ENCODE measurements at places on chromosomes 12 and 14.

- peak; percentile 84 for DNase-seq
These were observed 333.9 kb downstream of the ZFP36L1 start for GRCh38 chr14:68458840-68459469.

GRCh38 chr14:42174357-42174756 lies 567.7 kb downstream of the LRFN5 start:
- DNase-seq, result no peak

GRCh38 chr14:104393898-104394381 lies 185.6 kb upstream of the C14orf180 start:
- DNase-seq, result no peak

DNA sequence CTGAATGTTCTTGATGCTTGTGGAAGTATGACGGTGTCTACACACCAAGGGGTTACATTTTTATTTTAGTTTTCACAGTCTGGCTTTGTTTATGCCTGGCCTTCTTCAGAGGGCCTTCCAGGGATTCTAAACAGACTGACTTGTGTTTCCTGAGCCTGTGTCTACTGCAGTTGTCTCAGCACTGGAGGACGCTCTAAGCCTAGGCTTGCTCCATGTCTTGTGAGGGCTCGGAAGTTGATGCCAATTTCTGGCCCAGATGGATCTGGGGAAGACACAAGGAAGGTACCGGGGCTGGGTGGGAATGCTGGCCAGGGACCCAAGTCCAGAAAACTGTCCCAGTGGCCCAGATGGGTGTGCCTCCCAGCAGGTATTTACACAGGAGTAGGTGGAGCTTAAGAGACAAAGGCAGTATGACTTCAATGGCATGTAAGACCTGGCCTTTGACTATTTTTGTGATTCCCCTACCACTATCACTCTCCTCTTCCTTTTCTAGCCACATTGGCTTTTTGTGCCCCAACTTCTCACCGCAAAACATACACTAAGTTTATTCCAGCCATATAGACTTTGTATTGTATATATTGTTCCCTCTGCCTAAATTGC lies 56.9 kb downstream of the GPR137C start:
- no peak for DNase-seq

DNA sequence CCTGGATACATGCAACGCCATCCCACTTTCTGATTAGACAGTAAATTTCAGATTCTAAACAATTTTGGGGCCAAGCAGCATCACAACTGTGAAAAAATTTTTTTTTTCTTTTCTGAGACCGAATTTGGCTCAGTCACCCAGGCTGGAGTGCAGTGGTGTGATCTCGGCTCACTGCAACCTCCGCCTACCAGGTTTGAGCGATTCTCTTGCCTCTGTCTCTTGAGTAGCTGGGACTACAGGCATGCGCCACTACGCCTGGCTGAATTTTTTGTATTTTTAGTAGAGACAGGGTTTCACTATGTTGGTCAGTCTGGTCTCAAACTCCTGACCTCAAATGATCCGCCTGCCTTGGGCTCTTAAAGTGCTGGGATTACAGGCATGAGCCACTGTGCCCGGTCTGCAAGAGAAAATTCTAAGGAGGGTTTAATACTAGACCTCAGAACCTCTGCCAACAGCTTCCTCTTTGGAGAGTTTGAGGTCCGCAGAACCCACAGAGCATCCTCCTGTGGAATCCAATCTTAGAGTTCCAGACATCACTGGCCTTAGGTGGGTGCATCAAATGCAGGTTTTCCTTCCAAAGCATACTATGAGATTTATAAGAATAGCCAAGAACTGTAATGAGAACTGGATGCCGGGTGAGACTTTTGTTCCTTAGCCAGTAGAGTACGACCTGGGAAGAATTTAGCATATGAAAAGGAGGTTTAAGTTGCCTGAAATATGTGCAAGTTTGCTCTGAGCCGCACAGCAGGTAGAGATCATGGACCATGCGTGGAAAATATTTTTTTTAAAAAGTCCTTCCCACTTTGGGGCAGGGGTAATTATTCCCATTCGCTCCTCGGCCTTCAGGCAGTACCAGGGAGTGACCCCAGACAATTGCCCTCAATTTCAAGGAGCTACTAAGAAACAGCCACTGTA lies 7.8 kb upstream of the PHC1 start:
- DNase-seq, result no peak

- DNase-seq, result no peak
These were observed 718 bp upstream of the JDP2 start for GRCh38 chr14:75427126-75427481.

DNA sequence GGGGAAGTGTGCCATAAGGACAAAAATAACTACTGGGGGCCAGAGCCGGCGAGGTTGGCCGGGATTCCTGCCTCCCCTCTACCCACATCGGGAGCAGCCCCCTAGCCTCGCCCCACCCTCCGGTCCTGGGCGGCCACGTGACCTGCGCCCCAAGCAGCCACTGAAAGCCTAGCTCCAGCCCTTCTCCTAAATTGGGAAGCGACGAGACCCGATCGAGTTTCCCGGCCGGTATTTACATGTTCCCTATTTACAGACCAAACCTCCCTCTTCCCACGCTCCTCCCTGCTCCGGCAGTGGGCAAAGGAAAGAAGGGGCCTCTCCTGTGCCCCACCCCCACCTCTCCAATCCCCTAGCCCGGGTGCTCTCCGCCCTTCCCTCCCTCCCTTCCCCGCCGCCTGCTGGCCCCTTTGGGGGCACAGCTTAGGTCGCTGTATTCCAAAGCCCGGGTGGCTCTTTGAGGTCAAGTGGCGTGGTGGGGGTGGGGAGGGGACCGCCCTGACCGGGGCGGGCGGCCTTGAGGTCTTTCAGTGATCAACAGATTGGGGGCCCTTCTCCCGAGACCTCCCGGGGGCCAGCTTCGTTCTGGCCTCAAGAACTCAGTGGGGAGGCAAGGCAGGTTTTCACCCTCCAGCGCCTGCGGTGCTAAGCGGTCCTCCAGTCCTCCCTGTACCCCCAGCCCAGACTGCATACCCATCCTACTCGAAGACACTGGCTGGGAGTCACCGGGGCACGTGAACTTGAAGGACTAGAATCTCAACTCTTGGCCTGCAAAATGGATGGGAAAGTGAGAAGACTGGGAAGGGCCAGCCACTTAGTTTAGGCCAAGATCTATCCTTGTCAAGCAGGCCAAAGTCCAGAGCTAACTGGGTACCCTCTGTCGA lies 6.3 kb upstream of the CTDSP2 start:
- no peak for DNase-seq

DNA sequence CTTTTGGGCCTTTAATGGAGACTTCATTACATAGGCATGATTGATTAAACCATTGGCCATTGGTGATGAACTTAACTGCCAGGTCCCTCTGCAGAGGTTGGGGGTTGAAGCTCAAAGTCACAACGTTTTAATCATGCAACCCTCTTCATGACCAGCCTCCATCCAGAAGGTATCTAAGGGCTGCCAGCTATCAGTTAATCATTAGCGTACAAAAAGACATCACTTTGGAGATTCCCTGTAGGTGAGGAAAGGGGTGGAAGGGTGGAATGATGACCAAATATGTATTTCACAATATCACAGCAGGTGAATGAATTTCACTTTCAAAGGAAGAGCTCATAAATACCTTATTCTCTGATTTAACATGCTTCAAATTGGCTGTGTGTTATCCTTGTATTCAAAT lies 92.0 kb downstream of the MIPOL1 start:
- no peak for DNase-seq

- no peak for DNase-seq
These were observed 170.0 kb upstream of the SLC16A7 start for GRCh38 chr12:59425798-59426197.

- DNase-seq, result no peak
These were observed 954.3 kb upstream of the FLRT2 start for GRCh38 chr14:84575681-84576080.

- DNase-seq, result no peak
These were observed 108.3 kb downstream of the SLC15A4 start for GRCh38 chr12:128715485-128715884.

GRCh38 chr14:33938131-33938949 lies 12.5 kb downstream of the EGLN3 start:
- peak; percentile 6 for DNase-seq

DNA sequence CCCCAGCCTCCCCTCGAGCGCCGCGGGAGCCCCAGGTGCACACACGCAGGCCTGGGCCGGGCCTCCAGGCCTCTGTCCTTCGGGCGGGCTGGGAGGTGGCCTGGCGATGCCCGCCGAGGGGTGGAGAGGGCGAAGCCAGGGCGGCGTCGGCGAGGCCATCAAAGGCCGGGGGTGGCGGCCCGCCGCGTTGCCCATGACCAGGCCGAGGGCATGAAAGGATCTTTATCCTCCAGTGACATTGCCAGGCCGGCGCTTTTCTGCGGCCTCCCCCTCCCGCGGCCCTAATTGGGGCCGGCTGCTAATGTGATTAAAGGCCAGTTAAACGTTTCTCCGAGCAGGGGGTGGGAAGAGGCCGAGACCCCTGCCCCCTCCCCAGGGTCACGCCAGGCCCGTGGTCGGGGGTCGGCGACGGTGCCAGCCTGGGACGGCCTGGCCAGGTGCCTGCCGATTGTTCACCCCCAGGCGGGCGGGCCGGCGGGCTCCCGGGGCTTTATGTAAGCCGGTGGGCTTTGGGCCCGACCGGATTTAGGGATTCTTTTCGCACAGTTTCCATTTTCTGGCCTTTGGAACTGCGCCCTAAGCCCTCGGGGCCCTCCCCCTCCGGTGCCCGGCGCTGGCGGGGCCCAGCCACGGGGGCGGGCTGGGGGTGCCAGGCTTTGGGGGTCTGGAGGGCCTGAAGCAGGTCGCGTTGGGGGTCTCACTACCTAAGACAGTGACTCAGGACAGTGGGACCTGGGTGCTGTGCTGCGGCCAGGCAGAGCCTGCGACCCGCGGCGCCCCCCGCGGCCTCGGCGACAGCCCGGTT lies 103.2 kb upstream of the DIO3 start:
- DNase-seq, result no peak

DNA sequence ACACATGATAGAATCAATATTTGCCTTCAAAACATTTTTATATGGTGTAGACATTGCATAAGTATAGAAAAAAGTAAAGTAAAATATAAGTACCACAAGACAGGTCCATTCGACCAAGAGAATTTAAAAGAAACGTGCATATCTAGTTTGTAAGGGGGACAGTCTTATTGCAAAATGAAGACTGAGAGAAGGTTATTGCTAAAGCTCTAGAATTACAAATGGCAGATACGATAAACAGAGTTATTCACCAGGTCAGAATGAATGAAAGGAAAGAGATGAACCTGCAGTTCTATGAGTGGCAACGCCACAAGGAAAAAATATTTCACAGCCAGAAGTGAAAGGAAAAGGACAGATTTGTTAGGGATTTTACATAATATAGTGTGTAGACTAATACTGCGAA lies 224.8 kb downstream of the PTPRO start:
- DNase-seq, result no peak

- no peak for DNase-seq
These were observed 224.6 kb downstream of the ANO2 start for GRCh38 chr12:5720381-5721005.

- DNase-seq, result no peak
These were observed 13.9 kb upstream of the GPRC5D start for GRCh38 chr12:12965836-12966235.

DNA sequence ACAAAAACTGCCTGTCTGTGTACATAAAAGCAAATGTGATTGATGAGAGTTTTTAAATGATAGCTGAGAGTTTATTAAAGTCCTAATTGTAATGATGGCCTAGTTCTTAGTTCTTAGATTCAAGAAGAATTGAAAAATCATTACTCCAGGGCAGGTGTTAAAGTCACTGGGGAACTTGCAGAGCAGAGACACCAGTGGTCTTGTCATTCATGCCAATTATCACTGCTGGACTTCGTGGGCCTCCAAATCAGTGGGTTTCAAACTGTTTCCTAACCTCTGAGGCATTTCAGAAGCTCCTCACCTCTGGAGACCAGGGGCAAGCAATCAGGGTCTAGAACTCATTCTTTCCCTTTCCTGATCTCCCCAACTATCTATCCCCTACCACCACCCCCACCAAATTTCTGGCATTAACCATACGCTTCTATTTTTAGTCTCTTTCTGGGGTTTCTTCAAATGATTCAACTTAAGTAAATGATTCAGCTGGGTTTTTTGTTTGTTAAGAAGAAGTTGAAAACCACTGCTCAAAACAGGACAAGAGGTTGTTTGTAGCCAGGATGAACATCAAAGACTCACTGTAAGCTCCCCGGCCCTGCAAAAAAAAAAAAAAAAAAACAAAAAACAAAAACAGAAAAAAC lies 80.1 kb downstream of the CEP83 start:
- DNase-seq, result no peak

- DNase-seq, result no peak
These were observed 81.6 kb downstream of the DDX51 start for GRCh38 chr12:132062481-132062880.

- DNase-seq, result no peak
These were observed 3.3 kb upstream of the MDM1 start for GRCh38 chr12:68335462-68335861.

DNA sequence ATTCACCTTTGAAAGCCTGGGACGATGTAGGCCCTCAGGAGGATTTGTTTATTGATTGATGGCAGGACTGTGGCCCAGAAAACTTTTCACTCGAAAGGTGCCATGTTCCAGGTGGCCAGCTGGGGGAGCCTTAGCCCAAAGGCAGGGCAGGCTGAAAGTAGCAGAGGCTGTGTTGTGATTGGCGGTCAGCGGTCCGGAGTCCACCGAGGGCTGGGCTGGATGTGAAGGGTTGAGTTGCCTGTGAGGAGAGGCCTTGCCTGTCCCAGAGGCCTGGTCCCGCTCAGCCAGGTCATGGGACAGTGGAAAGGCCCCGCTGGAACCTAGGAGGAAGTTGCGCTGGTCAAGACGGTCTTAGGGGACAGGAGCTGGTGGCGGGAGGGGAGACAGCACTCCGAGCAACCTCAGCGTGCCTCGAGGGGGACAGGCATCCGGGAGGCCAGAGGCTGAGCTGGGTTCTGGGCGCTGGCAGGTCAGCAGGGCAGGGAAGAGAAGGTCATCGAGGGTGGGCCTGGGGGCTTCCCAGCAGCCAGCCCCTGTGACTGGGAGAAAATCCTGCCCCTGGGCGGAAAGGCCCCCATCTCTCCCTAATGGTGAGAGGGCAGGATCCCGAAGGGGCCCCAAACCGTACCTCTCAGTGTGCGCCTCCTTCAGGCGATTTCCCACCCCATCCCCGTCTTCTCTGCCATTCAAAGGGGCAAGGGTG lies 26.3 kb downstream of the CMA1 start:
- peak; percentile 36 for DNase-seq

- no peak for DNase-seq
These were observed 235 bp downstream of the RAB2B start for GRCh38 chr14:21476523-21476924.

DNA sequence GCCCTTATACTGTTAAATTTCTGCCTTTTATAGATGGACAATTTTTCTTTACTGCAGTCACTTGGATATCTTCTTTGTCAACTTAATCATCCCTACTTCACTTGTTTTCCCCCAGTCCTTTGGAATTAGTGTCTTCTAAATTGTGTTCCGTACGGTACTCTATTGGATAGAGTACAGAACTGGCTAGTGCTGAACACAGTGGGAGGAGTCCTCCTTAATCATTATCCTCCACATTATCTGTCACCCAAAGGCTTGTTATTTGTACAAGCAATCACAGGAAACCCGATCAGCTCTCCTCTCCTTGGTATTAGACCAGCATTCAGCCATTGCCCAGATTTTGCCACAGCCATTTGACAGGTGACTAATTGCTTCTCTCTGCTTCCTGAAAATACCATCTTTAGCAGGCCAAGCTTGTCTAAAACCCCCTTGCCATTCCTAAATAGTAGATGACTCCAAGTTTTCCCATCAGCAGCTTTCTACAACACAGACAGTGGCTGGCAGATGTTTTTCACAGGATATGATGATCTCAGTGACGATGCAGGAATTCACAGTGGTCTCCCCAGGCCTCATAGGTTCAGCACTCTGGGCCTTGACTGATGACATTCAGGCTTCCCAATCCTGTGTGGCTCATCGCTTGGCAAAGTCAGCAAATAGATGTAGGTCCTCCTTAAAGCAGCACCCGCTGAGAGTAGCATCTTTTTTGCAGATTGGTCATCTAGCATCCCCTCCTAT lies 216.0 kb upstream of the RGS6 start:
- DNase-seq, result peak; percentile 89
